ENCODE measurements at places on chromosomes 7 and 10.

GRCh38 chr7:101631224-101631714, 2.2 kb upstream of the MYL10 start:
- DNase-seq: no peak

DNA sequence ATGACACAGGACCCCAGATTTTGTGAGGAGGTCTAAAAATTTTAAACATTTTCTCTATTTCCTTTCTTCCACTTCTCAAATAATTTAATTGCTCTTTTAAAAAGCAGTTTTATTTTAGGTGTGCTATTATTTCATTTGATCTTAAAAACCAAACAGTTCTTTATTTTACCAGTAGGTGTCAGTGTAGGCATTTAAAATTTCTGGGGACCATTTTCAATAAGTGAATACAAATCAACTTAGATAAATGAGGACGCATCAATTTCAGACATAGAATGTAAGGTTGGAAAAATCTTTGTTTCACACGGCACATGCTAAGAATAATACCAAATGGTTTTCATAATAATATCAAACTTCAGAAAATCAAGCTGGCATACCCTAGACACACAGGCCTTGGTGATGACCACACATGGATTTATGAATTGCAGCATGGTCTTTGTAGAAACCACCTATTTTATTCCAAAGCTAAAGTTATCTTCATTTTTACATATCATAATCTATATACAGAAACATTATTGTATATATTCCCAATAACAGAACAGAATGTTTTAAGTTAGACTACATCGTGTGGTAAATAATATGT, 127.6 kb upstream of the SLC26A5 start:
- no peak for DNase-seq

- DNase-seq: no peak
These were observed 2.6 kb downstream of the CLDN4 start for GRCh38 chr7:73833251-73833919.

DNA sequence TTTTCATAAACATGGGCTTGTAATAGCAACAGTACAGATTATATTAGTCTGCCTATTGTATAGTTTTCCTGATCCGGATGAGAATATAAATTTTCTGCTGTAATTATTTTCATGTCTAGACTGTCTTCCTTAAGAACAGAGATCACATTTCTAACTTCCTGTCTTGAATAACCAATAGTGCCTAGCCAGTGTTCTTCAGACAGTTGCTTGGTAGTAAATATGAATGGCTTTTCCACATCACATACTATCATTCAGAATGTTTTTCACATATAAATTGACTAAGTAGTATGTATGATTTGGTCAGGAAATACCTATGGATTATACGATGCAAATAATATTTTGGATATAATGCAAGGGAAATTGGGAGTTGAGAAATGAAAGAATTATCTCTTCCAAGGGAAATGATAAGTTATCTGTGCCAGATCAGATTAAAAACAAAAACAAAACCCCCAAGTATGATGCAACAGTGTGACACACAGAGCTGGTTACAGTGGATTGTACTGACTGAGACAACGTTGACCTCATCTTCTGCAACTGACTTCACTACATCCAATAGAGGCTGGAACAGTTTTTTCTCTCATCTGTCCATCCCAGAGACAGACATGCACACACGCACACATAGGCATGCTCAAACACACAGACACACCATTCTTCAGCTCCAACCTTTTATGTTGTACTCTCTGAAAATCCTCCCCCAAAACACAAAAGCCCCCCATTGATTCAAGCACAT, 16.4 kb downstream of the ITGA8 start:
- no peak for DNase-seq

- no peak for DNase-seq
These were observed 510.2 kb upstream of the KLF6 start for GRCh38 chr10:4294996-4295792.

GRCh38 chr7:120792861-120793130, 65.1 kb downstream of the TSPAN12 start:
- DNase-seq: no peak

GRCh38 chr10:100485801-100486495, 23.1 kb downstream of the WNT8B start:
- DNase-seq: no peak

DNA sequence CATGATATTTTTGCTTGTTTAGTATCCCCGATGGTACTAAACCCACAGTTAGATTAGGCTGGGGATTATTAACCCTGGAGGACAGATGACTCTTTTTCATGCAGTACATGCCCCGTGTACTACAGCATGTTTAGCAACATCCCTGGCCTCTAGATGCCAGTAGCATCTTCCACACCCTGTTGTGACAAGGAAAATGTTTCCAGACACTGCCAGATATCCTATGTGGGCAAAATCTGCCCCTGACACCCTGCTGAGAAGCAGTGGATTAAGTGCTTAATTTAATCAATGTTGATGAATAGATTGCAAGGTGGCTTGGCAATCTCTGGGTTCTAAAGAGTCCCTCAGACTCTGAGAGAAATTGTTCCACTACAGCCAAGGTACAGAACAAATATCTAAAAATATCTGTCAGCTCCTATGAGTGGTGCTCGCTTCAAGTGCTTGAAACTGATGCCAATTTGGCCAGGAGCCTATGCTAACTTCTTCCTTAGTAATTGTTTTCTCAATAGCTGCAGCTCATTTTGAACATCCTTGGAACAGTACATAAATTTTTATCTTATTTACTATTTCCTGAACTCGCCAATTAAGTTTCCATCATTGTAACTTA, 247.0 kb downstream of the SORCS1 start:
- DNase-seq: no peak

Measured in activated CD4-positive, CD25-positive, alpha-beta regulatory T cell treated with anti-CD3 and anti-CD28 coated beads, Interleukin-2, amount 50 U/mL, for 72 hours (primary cell).